Effector memory CD8-positive, alpha-beta T cell (primary cell): ENCODE measurements at places on chromosomes 16 and 17.

GRCh38 chr17:7843536-7844291, 9.7 kb downstream of the KDM6B start:
- DNase-seq: peak; percentile 93

GRCh38 chr16:14199624-14200023, 128.5 kb downstream of the MRTFB start:
- DNase-seq: no peak

DNA sequence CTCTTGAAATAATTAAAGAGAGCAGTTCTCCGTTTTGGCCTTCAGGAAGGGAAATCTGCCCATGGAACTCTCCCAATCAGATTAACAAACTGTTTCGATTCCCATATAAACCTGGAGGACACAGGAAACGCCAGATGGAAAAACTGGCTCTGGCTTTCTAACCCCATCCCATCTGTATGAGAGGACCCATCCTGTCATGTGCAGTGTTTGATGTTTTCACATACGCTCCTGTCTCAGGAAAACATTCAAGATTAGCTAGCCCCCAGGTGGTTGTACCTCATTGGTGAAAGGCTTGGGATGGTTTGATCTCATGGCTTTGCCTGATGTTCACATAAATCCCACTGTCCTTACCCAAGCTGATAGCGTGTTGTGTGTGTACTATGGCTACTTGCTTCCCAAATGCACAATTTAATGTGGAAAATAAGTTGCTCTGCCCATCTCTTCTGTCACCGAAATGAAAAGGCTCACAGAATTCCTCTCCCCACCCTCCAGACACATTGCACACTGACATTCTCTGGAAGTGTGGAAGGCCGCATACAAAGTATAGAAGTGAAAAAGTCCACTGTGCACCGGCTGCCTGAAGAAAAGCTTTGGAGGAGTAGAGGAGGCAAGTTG, 18.2 kb upstream of the ERN1 start:
- no peak for DNase-seq

GRCh38 chr16:5060073-5060641, 5.6 kb downstream of the C16orf89 start:
- no peak for DNase-seq

GRCh38 chr17:7951143-7951792, 19.3 kb downstream of the CNTROB start:
- DNase-seq: no peak

- no peak for DNase-seq
Measured at GRCh38 chr16:13425836-13426235, 494.1 kb upstream of the ERCC4 start.

GRCh38 chr17:38713456-38714075, 8.5 kb downstream of the MLLT6 start:
- DNase-seq: no peak

GRCh38 chr16:2913603-2914002, 1.9 kb downstream of the FLYWCH1 start:
- no peak for DNase-seq

- no peak for DNase-seq
Measured at GRCh38 chr17:3626831-3627768, 8.9 kb downstream of the SHPK start.

GRCh38 chr17:28828294-28829040, 14.1 kb downstream of the FAM222B start:
- no peak for DNase-seq

DNA sequence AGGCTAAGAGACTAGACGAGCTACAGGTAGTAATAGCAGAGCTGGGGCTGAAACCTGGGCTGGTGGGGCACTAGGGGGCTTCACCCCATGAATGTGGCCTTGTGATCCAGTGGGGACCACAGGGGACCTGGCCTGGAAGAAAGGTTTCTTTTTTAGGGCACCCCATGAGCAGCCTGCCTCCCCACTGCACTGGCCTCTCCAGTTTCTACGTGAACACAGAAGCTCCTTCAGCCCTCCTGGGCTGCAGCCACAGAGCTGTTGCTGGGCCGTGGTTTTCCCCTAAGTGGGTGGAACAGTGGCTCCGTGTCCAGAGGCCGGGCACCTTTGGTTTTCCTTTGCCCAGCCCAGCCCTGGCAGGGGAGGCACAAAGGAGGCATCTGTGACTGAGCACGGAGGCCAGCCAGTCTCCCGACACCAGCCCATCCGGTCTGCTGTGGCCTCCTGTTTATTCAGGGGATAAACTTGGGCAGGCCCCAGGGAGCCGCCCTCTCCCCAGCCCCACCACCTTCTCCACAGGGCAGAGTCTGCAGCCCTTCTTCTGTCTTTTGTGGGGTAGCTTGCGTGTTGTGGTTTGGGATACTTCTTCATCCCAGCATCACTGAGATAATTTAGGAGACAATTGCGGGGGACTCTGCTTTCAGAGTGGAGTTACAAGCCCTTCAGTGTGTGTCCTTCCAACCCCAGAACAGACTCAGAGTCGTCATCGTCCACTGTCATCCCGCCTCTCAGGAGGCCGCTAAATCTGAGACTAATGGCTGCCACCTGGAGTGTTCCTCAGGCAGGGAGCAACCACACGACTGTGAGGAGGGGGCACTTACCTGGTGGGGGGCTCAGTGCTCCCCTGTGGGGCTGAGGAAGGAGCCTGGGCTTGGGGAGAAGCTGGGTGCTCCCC, 85.3 kb downstream of the RAB11FIP4 start:
- no peak for DNase-seq

- DNase-seq: no peak
Measured at GRCh38 chr16:48949636-48950035, 332.0 kb downstream of the CBLN1 start.

GRCh38 chr17:16313139-16314090, 39.9 kb downstream of the CENPV start:
- no peak for DNase-seq

GRCh38 chr17:33981711-33982601, 273.1 kb upstream of the CCL2 start:
- no peak for DNase-seq

- no peak for DNase-seq
Measured at GRCh38 chr16:9447699-9448098, 356.3 kb downstream of the HAPSTR1 start.

- DNase-seq: no peak
Measured at GRCh38 chr16:10242916-10243315, 60.7 kb upstream of the GRIN2A start.

DNA sequence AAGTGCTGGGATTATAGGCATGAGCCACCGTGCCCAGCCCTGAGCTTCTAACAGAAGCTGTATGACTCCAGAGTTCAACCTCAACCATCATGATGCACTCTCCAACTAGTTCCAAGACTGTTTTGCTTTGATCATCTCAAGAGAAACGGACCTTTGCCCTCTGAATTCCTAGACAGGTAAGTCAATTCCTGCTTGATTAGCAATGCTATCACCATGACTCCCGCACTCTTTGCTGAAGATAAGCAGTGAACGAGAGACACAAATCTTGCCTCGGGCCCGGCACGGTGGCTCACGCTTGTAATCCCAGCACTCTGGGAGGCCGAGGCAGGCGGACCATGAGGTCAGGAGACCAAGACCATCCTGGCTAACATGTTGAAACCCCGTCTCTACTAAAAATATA, 22.2 kb downstream of the ANKFY1 start:
- DNase-seq: no peak

- no peak for DNase-seq
Measured at GRCh38 chr16:7597677-7598076, 265.0 kb downstream of the RBFOX1 start.

- DNase-seq: no peak
Measured at GRCh38 chr16:89924925-89925307, 1.8 kb downstream of the TUBB3 start.

DNA sequence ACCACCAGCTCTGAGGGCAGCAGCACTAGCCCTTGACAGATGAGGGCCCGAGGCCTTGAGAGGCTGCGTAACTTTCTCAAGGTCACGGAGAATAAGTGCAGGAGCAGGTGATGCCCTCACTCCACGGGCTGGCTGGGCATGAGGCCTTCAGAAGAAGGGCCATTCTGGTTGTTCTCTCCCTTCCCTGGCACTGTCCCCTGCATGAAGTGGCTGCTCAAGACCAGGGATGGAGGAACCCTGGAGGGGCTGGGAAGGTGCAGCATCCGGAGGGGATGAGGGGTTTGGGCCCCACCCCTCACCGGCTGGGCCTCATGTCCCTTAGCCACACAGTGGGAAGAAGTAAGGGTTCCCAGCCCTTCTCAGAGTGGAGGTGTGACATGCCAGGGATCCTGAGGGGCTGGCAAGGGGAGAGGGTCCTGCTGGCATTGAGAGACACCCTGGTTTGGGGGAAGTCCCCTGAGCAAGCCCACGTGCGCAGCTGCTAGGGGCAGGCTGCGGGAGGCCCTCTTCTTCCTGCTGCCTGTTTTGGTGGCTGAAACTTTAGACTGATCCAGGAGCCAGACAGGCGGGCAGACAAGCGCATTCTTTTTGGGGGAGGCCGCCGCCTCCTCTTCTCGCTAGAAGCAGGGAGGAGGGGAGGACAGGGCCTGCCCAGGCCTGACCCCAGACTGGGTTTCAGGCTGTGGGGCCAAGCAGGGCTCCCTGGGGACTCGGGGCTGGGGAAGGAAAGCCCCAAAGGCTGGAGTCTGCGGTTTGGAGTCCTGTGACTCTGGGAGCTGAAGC, 74.0 kb downstream of the N4BP1 start:
- DNase-seq: no peak

DNA sequence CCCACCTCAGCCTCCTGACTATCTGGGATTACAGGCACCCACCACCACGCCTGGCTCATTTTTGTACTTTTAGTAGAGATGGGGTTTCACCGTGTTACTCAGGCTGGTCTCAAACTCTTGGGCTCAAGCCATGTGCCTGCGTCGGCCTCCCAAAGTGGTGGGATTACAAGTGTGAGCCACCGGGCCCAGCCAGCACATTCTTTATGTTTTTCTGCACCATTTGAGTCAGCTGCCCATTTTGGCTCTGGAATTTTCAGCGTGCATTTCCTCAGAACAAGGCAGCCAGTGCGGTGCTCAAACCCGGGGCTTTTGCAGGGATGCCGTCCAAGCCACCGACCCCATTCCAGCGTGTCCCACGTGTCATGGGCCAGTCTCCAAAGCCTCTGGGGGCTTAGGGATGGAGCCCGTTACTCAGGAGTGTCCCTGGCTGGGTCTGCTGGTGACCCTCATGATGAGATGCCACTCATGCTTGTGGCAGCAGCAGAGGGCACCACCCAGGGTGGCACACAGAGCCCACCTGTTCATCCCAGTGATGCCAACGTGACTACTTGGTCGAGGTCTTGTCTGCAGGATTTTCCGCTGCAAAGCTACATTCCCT, 3.7 kb upstream of the RAB40C start:
- DNase-seq: no peak
